ENCODE measurements at places on chromosomes 6 and 20. TPM values are rescaled to one million over a fixed set of nuclear protein-coding genes. Genes with fewer than 3 reads are reported as not detected.

Gene TNF
- 0.38 TPM for total RNA-seq

DNA sequence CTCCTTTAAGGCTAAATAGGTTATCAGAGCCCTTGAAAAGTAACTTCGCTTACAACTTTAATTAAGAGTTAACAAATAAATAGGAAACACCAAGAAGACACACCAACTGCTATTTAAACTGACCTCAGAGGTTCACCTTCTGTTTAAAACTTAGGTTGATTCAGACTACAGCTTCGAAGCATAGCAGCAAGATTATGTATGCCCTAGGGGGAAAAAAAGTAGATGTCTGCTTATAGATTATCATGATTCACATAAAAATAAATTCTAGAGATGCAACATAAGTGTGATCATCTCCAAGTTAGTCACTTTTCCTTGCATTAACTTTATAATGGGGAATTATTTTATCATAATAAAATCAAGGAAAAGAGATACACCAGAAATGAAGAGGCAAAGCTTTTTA, 8.9 kb downstream of the PNISR start:
- no peak for DNase-seq

DNA sequence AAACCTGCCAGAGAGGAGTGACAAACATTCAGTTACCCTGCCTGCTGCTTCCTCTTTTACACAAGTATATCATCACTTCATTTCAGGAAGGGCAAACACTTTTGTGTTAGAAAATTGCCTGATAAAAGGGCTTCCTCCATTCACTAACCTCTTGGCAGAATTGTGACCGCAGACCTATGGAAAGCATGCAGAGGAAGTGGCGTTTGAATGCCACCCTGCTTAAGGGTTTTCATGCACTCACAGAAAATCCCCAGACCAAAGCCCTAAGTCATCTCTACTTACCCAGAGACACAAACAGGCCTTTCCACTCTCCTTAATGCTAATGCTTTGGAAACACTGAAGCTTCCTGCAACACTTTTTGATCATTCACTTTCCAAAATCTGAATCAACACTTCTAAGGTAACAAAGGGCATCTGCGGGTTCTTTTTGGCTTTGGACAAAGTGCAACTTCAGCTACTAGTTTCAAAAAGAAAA, 22.1 kb upstream of the RALGAPA2 start:
- DNase-seq = no peak

Gene POU3F2
- 0.08 TPM for total RNA-seq

Gene MEI4
- not detected for total RNA-seq

DNA sequence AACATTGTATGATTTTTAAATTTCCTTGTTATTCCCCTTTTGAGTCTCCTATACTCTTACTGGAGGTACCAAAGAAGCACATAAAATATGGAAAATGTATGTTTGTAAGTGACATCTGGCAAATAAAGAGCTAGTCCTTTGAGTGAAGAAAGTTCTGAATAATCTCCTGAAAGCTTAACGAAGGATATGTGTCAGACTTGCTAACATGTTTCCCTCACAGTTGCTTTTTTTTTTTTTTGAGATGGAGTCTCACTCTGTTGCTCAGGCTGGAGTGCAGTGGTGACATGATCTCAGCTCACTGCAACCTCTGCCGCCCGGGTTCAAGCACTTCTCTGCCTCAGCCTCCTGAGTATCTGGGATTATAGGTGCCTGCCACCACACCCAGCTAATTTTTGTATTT, 63.6 kb downstream of the STK4 start:
- DNase-seq = no peak

- DNase-seq = no peak
These were observed 10.0 kb downstream of the BICRAL start for GRCh38 chr6:42791706-42792320.

GRCh38 chr6:90940812-90941481, 354.1 kb upstream of the MAP3K7 start:
- no peak for DNase-seq

DNA sequence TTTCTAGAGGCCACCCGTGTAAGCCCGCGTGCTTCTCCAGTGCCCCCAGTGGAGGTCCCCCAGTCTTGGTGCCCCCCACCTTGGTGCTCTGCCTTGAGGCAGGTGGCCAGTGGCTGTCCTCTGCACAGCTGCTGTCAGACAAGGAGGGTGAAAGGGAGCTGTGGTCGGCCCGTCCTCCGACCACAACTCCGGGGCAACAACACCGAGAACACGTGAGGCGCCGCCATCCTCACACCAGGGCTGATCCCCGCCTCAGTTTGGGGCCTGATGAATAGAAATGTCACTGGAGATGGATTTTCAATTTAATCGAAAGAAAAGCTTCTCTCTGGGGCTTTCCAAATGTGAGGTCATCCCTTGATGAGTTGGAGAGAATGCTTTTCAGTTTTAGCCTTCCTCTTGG, 304.6 kb downstream of the CDH4 start:
- no peak for DNase-seq

GRCh38 chr6:137277971-137278637, 58.9 kb upstream of the IFNGR1 start:
- DNase-seq = no peak

Gene VWA7
- 21.5 TPM for total RNA-seq

DNA sequence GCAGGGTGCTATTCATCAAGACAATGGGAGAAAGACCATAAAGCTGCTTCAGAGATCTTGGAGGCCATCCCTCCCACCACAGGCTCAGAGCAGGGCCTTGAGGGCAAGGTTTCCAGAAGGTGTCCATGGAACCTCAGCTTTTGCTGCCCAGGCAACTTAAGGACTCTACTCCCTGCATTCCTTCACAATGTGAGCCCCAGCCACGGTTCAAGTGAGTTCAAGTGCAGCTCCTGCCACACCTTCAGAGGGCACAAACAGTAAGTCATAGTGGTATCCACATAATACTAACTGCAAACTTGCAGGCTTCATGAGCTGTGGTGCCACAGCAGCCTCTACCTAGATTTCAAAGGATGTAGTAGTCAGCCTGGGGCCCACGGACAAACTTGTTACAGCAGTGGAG, 144.0 kb upstream of the C6orf118 start:
- DNase-seq = no peak

Gene MAS1
- 0.03 TPM for total RNA-seq

- DNase-seq = no peak
These were observed 171.2 kb upstream of the TSHZ2 start for GRCh38 chr20:52800734-52801627.

DNA sequence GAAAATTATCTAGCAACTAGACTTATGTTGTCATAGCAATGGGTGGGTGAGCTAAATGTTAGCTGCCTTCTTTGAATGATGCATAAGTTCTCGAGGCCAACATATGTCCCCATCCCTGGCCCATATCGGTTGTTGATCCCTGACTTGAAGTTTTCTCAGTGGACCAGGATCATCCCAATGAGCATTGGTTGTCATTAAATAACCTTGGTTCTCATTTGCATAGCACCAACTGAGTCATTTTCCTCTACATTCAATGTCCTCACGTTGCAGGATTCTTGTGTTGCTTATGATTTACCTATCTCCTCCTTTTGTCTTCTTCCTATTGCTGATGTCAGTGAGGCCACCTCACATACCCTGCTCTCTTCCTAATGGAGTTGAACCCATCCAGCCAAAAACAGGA, 12.1 kb upstream of the AHCY start:
- DNase-seq = no peak

DNA sequence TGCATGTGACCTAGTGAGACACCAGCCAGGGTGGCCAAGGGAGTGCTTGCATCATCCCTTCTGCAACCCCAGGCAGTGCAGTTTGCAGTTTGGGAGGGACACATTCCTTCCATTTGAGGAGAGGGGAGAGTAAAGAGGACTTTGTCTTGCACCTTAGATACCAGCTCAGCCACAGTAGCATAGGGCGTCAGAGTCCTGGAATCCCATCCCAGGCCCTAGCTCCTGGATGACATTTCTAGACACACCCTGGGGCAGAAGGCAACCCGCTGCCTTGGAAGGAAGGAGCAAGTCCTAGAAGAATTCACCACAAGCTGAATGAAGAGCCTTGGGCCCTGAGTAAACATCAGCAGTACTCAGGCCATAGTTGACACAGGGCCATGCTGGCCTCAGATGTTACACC, 680.4 kb upstream of the IMPG1 start:
- no peak for DNase-seq

DNA sequence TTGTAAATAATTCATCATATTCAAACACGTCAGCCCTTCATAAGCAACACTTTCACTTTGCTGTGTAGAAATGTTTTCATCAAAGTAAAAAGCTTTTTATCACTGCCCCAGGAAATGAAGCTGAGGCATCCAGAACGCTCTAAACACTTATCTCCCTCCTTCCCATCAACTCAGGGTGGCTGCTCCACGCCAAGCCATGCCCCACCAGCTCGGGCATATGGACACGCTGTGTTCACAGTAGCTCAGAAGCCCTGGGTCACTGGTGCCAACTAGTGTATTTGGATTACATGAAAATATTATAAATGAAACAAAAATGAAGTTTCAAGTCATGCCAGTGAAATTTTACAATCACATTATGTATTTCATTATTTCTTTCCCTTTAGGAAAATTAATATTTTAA, 10.3 kb downstream of the PDE10A start:
- DNase-seq = no peak

DNA sequence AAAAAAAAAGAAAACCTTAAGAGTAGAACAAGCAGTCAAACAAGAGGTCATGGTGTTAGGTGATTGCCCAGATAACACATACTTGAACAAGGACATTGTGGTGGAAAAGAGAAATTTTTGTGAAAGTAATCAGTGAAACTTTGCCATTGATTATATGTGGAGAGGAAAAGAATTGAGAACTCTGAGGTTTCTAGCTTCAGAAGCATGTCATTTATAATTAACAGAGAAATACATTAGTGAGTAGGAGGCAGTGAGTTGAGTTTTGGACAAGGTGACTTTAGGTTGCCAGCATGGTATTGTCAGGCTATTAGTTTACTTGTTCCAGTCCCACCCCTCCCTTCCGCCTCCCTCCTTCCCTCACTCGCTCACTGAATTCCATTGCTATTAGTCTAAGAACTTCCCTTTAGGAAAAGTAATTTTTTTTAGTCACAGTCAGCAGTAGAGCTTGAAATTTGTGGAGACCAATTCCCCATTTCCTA, 17.2 kb downstream of the TAB2 start:
- DNase-seq = no peak

- no peak for DNase-seq
These were observed 135.3 kb upstream of the CENPW start for GRCh38 chr6:126204598-126204997.

DNA sequence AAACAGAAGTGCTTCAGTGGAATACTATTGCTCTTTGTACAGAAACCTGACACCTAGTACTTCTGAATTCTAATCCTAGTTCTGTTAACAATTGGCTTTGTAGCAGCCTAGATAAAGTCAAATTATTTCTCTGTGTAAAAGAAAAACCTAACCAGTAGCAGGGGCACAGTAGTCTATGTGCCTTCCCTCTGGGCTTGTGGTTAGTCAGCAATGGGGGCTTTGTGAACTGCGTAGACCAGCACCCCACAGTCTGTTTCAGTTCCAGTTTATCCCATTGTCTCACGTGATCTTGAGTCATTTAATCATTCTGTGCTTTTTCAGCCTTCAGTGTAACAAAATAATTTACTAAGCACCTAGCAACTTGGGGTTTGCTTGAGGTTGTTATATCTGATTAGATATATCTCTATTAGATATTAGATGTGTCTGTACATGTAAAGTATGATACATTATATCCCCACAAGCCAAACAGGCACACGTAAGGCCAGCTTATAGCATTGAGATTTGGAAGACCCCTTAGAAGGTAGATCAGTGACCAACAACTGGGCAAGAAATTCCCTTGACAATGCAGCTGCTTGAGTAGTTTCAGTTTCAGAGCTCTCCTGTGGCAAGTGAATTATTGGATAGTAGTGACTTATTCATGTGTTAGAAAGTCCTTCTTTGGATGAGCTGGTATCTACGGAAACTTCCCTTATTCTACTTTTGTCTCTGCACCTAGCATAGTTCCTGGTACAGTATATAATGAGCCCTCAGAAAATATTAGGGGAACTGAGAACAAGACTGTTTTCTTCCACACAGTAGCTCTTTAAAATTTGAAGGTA, 27.9 kb upstream of the CCR6 start:
- no peak for DNase-seq

Gene SPINT3
- not detected for total RNA-seq

Gene HLA-DRB1
- total RNA-seq = 27.6 TPM

GRCh38 chr6:168016176-168016620, 18.7 kb downstream of the KIF25 start:
- DNase-seq = peak; percentile 22

DNA sequence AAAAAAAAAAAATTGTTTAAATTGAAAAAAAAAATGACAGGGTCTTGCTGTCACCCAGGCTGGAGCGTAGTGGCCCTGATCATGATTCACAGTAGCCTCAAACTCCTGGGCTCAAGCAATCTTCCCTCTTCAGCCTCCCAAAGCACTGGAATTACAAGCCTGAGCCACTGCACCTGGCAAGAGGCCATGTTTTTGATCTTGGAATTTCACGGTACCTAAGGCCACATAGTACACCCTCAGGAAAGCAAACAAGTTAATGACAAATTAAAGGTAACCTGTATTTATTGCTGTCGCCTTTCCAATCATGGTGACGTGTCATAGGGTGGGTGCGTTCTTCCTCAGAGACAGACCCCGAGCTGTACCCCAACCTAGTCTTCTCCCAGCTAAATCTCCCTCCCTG, 79.2 kb downstream of the LINC00237 start:
- DNase-seq = no peak

- DNase-seq = no peak
These were observed 57.2 kb upstream of the IRAK1BP1 start for GRCh38 chr6:78810146-78810545.

DNA sequence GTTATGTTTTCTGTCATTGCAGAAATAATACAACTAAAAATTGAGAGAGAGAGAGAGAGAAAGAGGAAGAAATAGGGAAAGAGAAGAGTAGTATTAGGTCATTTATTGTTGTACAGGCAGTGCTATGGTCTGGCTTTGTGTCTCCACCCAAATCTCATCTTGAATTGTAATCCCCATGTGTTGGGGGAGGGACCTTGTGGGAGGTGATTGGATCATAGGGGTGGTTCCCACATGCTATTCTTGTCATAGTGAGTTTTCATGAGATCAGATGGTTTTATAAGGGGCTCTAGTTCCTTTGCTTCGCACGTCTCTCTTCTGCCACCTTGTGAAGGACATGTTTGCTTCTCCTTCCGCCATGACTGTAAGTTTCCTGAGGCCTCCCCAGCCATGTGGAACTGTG, 677.4 kb upstream of the CHD6 start:
- no peak for DNase-seq

DNA sequence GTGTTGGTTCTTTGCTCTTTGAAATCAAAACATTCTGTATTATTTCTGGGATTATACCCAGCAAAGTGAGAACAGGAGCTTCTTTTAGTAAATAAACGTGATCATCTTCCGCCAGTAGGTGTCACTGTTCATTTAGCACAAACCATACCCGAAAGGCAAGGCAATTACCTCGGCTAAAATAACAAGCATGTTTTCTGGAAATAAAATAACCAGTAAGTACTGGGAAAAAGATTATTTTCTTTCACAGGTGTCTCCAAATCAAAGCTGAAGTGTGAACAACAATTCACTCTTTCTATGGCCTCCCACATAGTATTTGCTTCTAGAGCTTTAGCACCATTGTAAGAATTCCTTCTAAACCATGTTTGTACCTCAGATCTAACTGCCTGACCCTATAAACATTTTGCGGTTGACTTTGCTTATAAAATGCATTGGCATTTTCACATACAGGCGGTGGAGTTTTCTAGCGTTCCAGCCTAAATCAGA, 144.6 kb upstream of the AGPAT4 start:
- DNase-seq = no peak

GRCh38 chr6:45951321-45952167, 64.1 kb downstream of the CLIC5 start:
- no peak for DNase-seq

Data from cardiac septum (tissue), 1 donor.